ENCODE measurements at places on chromosomes 1 and 21.

DNA sequence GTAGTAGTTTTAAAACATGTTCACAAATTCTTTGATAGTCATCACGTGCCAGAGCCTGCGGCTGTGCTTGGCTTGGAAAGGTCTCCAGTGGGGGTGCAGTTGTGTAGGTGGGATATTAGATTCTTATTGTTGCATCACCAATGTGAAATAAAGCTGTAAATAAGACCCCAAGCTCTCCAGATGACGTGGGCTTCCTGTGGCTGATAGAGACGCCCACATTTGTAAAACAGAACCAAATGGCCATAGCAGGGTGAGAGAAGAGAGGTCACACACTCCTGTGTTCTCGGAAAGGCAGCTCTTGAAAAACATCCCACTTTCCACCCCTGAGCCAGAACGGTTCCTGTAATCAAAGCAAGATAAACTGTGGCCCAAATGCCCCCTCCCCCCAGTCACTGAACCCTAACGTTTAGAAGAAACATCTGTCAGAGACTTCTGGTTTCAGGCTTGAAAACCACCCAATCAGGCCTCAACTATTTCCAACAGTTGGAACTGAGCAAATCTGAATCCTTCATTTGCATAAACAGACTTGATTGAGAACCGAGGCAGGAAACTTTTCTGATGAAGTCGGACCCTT lies 6.6 kb upstream of the NTPCR start:
- DNase-seq: no peak

GRCh38 chr1:67001682-67002425 lies 52.1 kb downstream of the SLC35D1 start:
- no peak for DNase-seq

- DNase-seq: no peak
These were observed 20.8 kb upstream of the C1orf159 start for GRCh38 chr1:1136547-1137230.

GRCh38 chr1:229427572-229427971 lies 6.3 kb downstream of the ACTA1 start:
- DNase-seq: no peak

DNA sequence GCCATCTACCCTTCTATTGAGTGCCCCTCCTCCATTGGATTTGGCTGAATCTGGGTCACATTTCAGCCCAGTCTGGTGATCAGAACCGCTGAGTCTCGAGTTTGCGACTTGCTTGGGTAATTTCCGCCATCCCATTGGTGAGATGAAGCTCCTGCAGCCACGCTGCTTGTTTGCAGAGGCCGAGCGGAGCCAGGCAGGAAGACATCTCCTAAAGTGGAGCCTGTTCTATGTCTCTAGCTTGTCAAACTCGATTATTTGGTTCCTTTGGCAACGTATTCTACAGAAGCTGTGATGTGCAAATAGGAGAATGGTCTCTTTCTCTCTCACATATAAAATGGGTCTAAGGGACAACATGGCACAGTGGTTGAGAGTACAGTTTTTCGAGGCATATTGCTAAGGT lies 206.8 kb upstream of the PLXNA2 start:
- DNase-seq: no peak

DNA sequence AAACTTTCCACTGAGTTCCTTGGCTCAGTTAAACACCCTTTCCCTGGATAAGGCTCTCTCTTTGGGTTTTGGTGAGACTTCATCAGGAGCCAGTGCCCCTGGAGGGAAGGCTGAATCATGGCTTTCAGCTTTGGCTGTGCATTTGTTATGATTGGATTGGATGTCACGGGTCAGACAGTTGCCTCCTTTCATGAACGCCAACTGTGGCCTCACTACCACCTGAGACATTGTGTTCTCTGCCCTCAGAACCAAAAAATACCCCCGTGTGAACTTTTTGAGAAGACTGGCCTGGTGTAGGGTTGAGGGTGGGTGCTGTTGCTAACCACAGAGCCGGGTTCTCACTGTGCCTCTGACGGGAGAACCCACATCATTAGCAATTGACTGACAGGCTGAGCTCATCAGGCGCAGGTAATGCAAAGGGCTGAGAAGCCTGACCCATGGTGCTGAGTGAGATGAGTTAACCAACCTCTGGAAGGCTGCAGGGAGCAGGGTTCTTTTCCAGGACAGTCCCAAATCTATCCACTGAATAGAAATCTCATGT lies 65.6 kb downstream of the HHAT start:
- DNase-seq: no peak

DNA sequence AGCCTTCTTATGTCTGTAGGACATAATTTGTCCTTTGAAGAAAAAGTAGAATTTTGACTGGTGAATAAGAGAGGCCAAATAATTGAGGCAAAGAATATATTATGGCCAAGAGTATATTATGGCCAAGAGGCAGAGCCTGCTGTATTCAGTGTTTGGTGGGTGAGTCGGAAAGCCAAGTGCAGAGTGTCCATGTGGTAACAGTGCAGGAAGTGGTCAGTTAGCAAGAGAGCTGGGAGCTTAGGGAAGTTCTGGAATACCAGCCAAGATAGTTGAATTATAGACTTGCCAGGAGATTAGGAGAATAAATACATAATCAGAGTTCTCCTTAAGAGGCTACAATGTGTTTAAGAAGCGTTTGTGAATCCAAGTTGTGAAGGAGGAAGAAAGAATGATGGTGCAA lies 131.5 kb upstream of the LMO4 start:
- DNase-seq: no peak

- no peak for DNase-seq
These were observed 10.5 kb downstream of the BCAR3 start for GRCh38 chr1:93671099-93671621.

GRCh38 chr21:32484706-32485380 lies 72.3 kb downstream of the EVA1C start:
- no peak for DNase-seq

DNA sequence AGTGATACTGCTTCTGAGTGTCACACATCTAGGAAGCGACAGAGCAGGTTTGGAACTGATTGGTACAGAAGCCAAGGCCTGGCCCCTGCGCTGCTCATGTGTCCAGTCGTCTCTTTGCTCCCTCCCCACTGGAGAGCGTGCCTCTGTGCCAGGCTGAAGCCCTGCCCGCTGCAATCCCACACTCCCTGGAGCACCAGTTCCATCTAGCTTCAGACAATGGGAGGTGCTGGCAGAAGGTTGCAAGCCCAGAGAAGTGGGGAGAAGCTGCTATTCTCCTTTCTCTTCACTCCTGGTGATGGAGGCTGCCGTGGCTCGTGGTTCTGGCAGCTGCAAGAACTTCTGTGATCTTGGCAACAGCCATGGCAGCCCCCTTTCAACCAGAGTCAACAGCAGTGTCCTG lies 250.9 kb downstream of the MATN1 start:
- DNase-seq: no peak

GRCh38 chr1:201748335-201748734 lies 80.6 kb upstream of the IPO9 start:
- DNase-seq: no peak

GRCh38 chr1:57632401-57632800 lies 208.5 kb upstream of the DAB1 start:
- DNase-seq: no peak

DNA sequence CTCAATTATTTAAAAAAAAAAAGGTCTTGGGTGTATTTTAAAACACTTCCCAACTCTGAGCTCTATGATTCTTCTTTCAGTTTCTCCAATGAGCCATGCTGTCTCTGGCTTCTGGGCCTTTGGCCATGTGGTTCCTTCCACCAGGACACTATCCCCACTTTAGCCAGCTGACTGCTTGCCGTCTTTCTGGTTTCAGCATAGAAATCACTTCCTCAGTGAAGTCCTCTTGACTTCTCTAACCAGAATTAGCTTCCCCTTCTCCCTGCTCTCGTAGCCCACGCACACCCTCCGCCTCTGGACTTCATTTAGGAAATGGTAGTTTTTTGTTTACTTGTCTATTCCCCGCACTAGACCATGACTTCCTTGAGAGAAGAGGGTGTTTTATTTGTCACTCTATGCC lies 1.1 kb upstream of the DIO1 start:
- DNase-seq: no peak

DNA sequence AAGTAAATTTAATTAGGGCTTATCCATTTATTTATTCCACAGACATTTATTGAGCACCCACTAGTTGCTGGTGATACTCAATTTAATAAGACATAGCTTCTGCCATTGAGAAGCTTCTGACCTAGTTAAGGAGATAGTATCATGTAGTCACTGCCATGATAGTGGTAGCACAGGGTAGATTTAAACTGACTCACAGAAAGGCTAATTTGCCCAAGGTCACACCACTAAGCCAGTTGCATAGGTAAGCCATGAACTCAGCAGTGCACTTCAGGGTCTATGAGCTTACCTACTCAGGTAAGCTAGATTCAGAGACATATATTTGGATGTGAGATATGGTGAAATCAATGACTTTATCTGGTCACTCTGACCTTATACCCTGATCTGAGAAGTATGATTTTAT lies 168.4 kb downstream of the TNFSF18 start:
- DNase-seq: no peak

GRCh38 chr1:151881479-151881878 lies 27.8 kb downstream of the THEM4 start:
- no peak for DNase-seq

- DNase-seq: no peak
These were observed 598.1 kb upstream of the ADGRL4 start for GRCh38 chr1:79604490-79605198.

DNA sequence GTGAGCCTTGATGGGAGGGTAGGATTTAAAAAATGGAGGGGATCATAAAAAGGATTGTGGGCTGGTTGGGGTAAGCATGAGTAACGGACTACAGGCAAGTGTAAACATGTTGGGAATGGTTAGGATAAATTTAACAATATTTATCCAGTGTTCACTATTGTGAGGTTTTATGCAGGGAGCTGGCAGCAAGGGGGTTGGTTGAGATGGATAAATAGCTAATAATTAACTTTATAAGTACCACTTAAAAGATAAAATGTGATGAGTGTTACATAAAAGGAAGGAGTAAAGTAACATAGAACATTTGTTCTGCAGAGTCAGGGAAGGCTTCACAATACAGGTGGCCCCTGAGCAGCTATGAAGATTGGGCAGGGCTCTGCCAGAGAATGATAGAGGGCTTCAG lies 109.0 kb downstream of the NGF start:
- DNase-seq: no peak

DNA sequence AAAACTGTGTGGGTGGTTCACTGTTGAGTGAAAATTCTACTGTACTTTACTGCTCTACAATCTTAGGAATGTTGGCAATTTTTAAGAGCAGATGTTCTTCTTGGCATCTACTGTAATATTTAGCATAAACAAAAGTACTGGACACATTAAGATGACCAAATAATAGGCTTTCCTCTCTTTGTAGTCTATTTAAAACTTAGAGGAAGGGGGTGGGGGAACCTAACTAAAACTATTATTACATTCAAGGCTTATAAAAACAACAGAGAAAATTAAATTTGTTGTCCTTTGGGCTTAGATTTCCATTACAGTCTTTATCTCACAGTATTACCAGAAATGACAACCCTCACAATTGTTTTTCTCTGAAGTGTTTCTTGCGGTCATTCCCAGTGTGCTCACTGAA lies 181.2 kb downstream of the PLPPR4 start:
- no peak for DNase-seq

GRCh38 chr1:155892796-155893195 lies 18.4 kb downstream of the RIT1 start:
- DNase-seq: no peak

DNA sequence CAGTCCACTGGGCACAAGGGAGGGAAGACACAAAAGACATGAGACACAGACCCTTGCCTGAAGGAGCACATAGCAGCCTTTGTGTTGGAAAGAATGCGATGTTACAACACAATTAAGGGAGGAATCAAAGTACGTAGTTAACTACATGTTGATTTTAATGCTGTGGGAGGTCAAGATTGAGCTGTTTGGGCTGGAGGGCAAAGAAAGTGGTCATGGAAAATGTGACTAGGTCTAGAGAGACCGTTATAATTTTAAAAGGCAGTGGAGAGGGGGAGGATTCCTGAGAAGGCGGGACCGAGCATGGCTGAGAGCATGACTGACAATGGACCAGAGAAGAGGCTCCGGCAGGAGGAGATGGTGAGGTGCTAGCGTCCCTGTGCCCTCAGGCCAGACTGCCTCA lies 111.8 kb upstream of the ATP1A1 start:
- no peak for DNase-seq

- no peak for DNase-seq
These were observed 338.4 kb downstream of the DISC1 start for GRCh38 chr1:231964961-231965360.

GRCh38 chr1:39928809-39929587 lies 25.9 kb upstream of the MFSD2A start:
- DNase-seq: no peak

DNA sequence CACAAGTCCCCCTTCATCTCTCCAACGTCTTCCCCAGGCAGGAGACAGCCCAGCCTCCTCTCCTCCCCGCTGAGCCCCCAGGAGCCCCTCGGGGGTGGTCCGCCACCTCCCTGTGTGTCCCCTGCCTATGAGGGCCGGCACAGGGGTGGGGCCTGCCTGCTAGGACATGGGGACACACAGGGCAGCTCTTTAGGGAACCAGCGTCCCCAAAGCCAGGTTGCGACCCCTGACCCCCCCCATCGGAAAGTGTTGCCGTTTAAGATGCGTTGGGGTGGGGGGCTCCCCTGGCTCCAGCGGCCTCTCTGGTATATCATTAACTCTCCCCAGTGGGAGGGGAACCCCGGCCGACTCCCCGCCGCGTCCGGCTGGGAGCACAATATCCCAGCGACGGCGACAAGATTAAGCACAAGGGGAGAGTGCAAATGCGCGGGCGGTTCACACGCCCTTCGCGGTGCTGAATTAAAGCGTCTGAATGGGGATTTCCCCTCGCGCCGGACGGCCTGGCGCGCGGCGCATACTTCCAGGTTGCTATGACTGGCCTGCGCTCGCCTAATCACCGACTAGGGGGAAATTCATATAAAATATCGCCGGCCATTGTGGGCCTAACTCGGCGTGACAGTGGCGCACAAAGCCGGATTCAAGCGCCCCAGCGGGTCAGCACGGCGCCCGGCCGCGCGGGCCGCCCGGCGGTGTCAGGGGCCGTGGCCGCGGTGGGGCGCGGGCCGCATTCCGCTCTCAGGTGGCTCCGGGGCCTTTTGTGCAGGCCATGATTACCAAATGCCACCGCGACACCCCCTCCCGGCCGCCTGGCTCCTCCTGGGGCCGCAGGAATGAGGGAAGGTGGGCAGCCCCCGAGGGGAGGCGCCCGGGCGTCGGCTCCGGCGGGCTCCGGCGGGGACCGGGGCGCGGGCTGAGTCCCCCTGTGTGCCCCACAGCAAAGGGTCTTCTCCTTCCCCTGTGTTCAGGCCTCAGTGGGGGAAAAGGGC lies 30.9 kb downstream of the WNT3A start:
- DNase-seq: no peak

- DNase-seq: no peak
These were observed 161.1 kb upstream of the RRP15 start for GRCh38 chr1:218123968-218124367.

GRCh38 chr1:39698568-39698967 lies 7.3 kb upstream of the HPCAL4 start:
- DNase-seq: no peak

Data from stimulated activated CD8-positive, alpha-beta memory T cell treated with anti-CD3 and anti-CD28 coated beads, Interleukin-2, amount 100 ng/mL, for 1 hour (primary cell).